ENCODE measurements at places on chromosomes 11 and 22. TPM values are rescaled to one million over a fixed set of nuclear protein-coding genes. Genes with fewer than 3 reads are reported as not detected.

GVQW3 gene
- total RNA-seq = 5.7 TPM

OR5B21 gene
- 0.82 TPM for total RNA-seq

MPZL3 gene
- total RNA-seq = 16.5 TPM

TCN2 gene
- 1.00 TPM for total RNA-seq

ARHGAP1 gene
- total RNA-seq = 87.5 TPM

CCDC15 gene
- 9.5 TPM for total RNA-seq

YPEL4 gene
- total RNA-seq = 0.48 TPM

WT1 gene
- not detected for total RNA-seq

SUSD2 gene
- total RNA-seq = 0.59 TPM

C11orf87 gene
- not detected for total RNA-seq

HBG1 gene
- total RNA-seq = not detected

CENPM gene
- 74.1 TPM for total RNA-seq

PTGDR2 gene
- total RNA-seq = 31.5 TPM

SPON1 gene
- total RNA-seq = 1.1 TPM

OR5L1 gene
- not detected for total RNA-seq

TRIM21 gene
- 58.3 TPM for total RNA-seq

OR51I1 gene
- not detected for total RNA-seq

PLEKHA7 gene
- total RNA-seq = 2.0 TPM

ADAMTS15 gene
- 0.02 TPM for total RNA-seq

KDM4D gene
- total RNA-seq = 0.39 TPM

OSM gene
- 237 TPM for total RNA-seq

KRTAP5-1 gene
- not detected for total RNA-seq

DEUP1 gene
- total RNA-seq = not detected

L3MBTL2 gene
- 43.8 TPM for total RNA-seq

POU2F3 gene
- not detected for total RNA-seq

CYP2R1 gene
- total RNA-seq = 15.4 TPM

OR8I2 gene
- total RNA-seq = not detected

MPZL2 gene
- 3.8 TPM for total RNA-seq

BATF2 gene
- total RNA-seq = not detected

BTG4 gene
- total RNA-seq = not detected

GAB2 gene
- total RNA-seq = 85.2 TPM

RGL4 gene
- 31.4 TPM for total RNA-seq

SMC1B gene
- 0.68 TPM for total RNA-seq
